OCI-LY7 (cell line): ENCODE measurements at places on chromosomes 2 and 18.
A peak's percentile ranks its signal among the peaks of the same experiment; 100 is the strongest.

GRCh38 chr2:23294238-23294637 is 90.7 kb upstream of the KLHL29 start:
- no peak for DNase-seq

GRCh38 chr2:71682341-71682740 is 229.0 kb downstream of the DYSF start:
- DNase-seq = no peak

- no peak for DNase-seq
These were observed 285.4 kb downstream of the ZEB2 start for GRCh38 chr2:144234542-144234871.

- DNase-seq = no peak
These were observed 112.1 kb downstream of the PHLPP1 start for GRCh38 chr18:62827397-62827796.

- no peak for DNase-seq
These were observed 453.4 kb downstream of the BCL11A start for GRCh38 chr2:60100034-60100433.

- no peak for DNase-seq
These were observed 1029.9 kb upstream of the ACVR2A start for GRCh38 chr2:146814971-146815370.

DNA sequence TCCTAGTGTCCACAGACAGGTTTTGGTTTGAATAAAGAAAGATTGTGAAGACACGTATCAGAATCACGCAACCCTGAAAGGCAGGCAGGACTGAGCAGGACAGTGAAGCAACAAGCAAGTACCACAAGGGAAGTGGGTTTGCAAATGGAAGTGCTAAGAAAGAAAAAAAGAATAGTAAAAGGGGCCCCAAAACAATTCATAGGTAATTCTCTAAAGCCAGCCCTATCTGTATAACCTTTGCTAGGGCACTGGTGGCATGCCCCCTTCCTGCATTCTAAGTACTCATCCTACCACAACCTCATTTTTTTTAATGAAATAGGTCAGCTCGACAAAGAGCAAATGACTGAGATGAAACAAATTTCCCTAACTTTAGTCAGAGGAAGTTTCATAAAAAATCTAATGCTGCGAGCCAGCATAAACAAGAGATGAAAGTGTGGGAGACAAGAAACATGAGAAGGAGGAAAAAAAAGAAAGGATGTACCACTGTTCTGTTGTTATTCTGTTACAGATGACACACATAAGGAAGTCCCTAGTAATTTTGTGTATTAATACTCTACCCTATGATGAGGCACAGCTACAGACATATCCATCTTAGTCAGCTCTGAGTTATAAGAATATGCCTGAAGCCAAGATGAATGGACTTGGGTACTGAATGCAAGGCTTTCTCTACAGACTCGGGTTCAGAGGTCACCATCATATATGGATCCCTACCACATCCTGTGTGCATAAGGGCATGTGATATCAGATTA is 32.2 kb downstream of the IKZF2 start:
- peak; percentile 6 for DNase-seq

GRCh38 chr2:43227830-43228281 is 1.4 kb upstream of the ZFP36L2 start:
- DNase-seq = no peak

DNA sequence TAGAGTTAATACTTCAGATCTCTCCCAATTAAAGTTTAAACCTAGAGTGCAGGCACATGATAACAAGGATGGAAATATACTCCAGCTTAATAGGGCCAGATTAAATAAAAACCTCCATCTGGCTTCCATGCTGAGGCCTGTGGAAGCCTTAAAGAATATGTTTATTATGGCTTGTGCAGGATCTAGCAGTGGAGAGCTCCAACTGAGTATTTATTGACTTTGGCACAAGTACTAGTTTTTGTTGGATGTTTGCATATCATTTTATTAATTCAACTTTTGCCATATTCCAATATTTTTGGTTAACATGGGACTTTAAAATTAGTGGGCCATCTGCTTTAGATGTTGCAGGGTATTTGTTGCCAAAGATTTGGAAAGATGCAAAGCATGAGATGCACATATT is 860.4 kb upstream of the SOX11 start:
- DNase-seq = no peak

DNA sequence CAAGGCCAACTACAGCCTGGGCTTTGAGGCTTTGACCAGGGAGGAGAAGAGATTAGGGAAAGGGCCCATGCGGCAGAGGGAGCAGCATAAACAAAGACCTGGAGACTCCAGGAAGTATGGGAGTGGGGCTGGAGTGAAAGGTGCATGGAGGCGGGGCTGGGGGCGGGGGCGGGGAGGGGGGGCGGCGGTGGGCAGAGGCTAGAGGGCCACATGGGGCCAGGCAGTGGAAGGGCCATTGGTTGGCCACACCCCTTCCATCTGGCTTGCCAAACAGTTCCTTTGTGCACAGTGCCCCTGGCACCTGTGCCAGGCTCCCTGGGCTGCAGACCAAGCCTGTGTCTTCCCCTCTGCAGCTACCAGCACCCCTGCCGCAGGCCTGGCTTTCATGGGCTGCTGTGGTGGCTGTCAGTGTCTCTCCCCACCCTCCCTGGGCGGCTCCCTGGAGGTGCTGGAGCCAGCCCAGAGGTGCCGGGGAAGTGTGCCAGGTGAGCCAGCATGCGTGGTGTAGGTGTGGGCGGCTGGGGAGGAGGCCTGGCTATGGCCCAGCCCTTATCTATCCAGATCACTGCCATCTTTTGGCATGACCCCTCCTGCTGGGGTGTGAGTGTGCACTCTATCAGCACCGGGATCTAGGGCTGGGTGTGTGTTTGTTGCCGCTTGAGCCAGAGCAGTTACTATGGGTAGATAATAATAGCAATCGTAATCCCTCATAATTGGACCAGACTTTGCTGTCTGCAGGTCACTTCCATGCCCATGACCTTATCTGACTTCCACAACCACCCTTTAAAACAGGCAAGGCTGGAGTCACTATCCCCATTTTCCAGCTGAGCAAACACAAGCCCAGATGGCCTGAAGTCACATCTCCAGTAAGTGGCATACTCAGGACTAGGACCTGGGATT is 30.5 kb downstream of the DNMT3A start:
- no peak for DNase-seq

- DNase-seq = no peak
These were observed 179.5 kb downstream of the PTGR3 start for GRCh38 chr18:75029481-75029880.

GRCh38 chr2:45786030-45786835 is 134.8 kb downstream of the PRKCE start:
- DNase-seq = no peak

- DNase-seq = no peak
These were observed 1311.0 kb upstream of the FAM98A start for GRCh38 chr2:34909992-34910705.

GRCh38 chr2:227153307-227153706 is 10.7 kb downstream of the COL4A4 start:
- DNase-seq = no peak

GRCh38 chr2:118112771-118113334 is 24.6 kb downstream of the INSIG2 start:
- DNase-seq = no peak

- no peak for DNase-seq
These were observed 196.9 kb downstream of the ICOS start for GRCh38 chr2:204133476-204133875.

DNA sequence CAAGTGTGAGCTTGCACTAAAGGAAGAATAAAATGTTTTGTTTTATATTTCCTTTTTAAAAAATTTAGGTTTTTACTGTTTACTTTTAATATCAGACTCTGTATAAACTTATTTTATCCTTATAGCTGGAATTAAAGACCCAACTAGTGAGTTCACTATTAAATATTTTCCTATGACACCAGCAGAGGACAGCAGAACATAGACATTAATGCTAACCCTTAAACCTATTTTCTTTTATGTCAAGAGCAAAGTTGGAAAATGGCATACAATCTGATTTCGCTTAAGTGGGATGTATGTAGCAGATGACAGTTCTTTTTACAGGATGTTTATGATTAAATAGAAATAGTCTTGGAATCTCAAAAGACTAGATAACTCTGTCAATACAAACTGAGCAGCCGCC is 188.2 kb upstream of the XIRP2 start:
- no peak for DNase-seq

DNA sequence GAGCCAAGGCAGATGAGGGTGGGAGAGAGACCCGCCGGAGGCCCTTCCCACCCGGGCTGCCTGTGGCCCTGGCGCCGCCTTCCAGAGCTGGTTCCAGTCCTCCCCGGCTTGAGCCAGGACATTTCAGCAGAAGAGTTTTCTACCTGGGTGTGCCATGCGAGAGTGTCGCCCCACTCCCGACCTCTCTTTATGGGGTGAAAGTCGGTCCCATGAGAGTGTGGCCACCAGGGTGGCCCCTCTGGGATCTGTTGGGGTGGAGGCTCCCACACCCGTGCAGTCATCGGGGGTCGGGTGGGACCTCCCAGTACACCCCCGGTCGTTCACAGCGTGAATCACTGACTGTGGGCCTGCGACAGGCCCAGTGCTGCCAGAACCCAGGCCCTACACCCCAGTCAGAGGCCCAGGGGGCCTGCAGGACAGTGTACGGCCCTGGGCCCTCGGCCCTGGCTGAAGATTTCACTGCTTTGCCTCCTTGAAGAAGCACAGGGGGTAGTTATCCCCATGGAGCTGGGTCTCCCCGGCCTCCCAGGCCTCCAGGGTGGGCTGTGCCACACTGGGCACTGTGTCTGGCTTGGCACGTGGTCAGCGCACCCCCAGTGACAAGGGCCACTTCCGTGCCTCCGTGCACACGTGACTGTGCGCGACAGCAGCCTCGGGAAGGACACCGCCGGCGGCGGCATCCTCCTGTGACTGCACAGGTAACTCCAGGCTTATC is 5.9 kb downstream of the NFATC1 start:
- DNase-seq = no peak

- DNase-seq = no peak
These were observed 18.9 kb downstream of the TGIF1 start for GRCh38 chr18:3468833-3469232.

- no peak for DNase-seq
These were observed 43.2 kb downstream of the MRPL33 start for GRCh38 chr2:27814758-27815157.

GRCh38 chr2:3125761-3126130 is 251.9 kb downstream of the EIPR1 start:
- DNase-seq = no peak

- no peak for DNase-seq
These were observed 115.1 kb downstream of the NFATC1 start for GRCh38 chr18:79510731-79511241.

- no peak for DNase-seq
These were observed 28.8 kb downstream of the CAVIN2 start for GRCh38 chr2:191818133-191818532.

GRCh38 chr2:36456227-36457175 is 100.9 kb downstream of the CRIM1 start:
- DNase-seq = no peak

DNA sequence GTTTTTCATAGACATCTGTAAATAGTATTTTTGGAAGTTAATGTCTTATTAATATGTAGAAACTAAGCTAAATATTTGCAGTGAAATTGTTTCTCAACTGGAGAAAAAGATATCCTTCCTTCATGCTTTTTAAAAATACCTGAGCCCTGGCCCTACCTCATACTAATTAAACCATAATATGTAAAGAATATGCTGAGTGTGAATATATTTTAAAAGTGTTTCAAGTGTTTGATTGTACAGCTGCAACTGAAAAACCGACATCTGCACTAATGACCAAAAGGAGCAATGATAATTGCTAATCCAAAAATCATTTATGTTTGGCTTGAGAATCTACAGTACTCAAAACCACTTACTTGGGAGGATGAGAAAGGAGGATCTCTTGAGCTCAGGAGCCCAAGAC is 156.7 kb downstream of the MBD5 start:
- no peak for DNase-seq

DNA sequence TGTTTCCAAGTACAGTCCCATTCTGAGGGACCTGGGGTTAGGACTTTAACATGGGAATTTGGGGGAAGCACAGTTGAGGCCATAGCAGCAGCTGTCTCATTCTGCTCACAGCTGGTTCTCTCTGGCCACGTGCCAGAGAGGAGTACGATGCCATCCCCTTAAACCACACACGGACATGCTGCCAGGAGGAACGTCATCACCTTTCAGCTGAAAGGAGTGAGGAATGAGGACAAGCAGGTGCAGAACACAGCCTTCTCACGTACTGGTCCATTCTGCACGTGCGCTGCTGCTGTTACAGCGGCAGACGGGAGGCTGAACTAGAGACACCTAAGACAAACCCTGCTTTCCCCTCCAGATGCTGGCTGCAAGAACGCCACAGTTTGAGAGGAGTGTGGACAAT is 33.5 kb downstream of the ODC1 start:
- DNase-seq = no peak

DNA sequence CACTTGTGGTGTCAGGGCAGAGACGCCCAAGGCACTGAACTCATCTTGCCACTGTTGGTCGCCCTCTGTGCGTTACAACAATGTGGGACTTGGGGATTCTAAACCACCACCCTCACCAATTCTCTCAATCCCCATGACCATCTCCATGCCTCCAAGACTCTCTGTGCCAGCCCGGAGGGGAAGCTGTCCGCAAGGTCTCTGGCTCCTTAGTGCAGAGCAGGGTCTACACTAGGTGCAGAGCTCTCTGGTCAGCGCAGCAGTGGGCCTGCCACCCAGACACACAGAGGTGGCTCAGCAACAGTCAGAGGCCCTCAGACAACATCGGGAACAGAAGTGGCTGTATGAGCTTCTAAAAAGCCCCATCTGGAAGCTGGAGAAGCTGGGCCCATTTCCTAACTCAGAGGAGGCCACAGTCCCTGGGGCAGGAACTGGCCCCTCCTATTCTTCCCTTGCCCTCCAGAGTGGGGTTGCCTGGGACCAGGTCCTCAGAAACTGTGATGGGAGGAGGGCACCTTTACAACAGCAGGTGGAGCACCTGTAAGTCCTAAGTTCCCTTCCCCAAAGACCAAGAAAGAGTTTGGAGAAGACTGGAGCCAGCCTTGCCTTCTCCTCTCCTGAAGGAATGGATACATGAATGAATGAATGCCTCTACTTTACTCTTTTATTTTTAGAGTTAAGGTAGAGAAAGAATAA is 37.7 kb downstream of the SERTAD2 start:
- no peak for DNase-seq

GRCh38 chr2:12604341-12604740 is 112.4 kb upstream of the TRIB2 start:
- DNase-seq = no peak

DNA sequence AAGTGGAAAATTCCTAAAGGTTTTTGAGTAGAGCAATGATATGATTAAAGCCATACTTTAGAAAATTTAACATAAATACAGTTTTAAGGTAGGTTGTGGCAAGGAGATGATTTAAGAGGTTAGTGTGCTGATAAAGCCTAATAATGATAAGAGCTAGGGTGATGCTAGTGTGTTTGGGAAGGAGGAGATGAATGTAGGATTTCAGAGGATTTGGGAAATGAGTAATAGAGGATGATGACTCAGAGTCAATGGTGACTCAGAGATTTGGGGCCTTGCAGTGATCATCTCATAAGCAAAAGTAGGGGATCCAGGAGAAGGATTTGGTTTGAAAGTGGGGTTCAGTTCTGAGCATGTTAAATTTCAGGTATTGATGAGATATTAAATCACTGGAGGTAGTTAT is 23.3 kb downstream of the STAMBP start:
- no peak for DNase-seq

GRCh38 chr2:98761267-98761781 is 30.4 kb upstream of the MGAT4A start:
- DNase-seq = peak; percentile 72

- DNase-seq = no peak
These were observed 155.5 kb downstream of the ANKRD36C start for GRCh38 chr2:95836151-95836550.
